ENCODE measurements at places on chromosomes 12 and 14.

DNA sequence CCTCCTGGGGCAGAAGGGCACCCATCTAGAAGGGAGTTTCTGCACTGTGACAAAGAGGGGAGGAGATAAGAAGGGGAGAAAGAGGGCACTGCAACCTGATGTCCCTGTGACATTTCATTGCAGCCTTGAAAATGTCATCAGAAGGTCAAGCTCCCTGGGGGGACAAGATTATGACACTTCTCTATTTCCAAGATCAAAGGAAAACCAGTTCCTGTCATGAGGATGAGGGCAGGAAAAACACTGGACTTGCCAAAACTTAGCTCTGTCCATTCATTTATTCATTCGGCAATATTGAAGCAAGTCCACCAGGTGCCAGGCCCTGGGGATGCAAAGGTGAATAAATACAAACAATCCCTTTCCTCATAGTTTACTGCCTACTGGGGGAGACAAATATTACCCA is 138.4 kb upstream of the CDKN3 start:
- DNase-seq: no peak

- DNase-seq: no peak
Observed at GRCh38 chr14:94636744-94637412, 24.7 kb downstream of the SERPINA3 start.

- DNase-seq: peak; percentile 32
Observed at GRCh38 chr14:23056956-23057756, at the start of gene CDH24. Gene CDH24 (minus strand): TSS chr14:23057520. CDS start chr14:23055733, 1,787 bp downstream.

DNA sequence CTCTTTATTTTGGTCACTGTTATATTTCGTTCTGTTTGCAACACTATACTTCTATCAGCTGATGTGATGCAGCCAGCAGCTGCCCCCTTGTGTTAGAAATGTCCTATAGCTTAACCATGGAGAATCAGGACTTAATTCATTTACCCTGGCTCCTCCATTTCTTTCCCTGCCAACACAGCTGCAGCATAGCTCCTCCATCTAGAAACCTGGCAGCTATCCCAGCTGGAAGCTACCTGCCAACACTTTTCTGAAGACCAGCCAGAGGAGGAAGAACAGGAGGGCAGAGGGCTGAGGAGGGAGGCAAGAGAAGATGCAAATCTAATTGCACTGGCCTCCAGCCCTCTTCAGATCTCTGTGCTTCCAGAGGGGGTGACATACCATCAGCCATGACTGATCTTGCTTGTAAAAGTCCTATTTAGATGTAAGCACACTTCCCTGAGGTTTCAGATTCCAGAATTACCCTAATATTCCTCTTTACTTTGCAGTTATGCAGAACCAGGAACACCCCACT is 156.8 kb upstream of the TMEM260 start:
- peak; percentile 45 for DNase-seq

DNA sequence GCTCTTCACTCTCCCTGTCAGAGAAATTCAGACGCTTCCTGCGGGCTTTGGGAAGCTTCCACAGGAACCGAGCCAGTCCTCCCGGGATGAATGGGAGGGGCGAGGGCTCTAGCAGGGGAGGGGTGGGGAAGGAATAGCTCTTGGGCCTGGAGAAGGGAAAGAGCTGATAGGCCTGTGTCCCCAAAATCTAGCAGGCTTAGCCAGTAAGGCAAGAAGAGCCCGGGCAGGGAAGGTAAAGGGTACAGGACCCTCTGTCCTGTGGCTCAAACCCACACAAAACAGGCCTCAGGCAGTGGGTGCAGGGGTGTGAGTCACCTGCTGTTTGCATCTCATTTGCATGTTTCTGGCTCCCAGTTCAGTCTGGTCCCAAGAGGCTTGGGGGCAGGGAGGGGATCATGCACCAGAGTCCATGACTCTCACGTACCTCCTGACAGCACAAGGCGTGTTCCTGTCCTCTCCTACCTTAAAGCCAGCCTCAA is 8.7 kb upstream of the SMUG1 start:
- DNase-seq: no peak

DNA sequence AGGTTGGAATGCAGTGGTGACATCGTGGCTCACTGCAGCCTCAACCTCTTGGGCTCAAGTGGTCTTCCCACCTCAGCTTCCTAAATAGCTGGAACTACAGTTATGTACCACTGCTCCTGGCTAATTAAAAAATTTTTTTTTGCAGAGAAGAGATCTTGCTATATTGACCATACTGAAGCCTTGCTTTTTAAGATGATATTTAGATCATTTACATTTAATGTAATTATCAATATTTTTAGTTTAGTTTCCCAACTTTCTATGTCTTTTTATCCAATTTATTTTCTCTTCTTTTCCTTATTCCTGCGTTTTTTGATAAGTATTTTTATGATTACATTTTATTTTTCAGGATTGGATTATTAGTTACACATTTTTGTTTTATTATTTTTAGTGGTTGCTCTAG is 340.1 kb downstream of the APAF1 start:
- no peak for DNase-seq

DNA sequence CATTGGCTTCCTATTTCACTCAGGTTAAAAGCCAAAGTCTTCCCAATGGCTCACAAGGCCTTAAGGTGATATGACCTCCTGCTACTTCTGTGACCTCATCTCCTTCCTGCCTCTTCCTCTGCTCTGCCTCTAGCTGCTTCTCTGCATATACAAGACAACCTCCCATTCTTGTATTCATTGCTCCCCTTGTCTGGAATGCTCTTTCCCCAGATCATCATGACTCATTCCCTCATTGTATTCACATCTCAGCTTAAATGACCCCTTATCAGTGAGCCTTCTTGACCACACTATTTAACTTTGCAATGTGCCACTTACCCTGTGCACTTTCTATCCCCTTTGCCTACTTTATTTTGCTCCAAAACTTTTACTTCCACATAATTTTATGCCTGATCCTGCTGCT is 90.2 kb downstream of the PPP1R12A start:
- DNase-seq: peak; percentile 23

GRCh38 chr12:56990648-56991318 is 15.6 kb downstream of the ZBTB39 start:
- no peak for DNase-seq

DNA sequence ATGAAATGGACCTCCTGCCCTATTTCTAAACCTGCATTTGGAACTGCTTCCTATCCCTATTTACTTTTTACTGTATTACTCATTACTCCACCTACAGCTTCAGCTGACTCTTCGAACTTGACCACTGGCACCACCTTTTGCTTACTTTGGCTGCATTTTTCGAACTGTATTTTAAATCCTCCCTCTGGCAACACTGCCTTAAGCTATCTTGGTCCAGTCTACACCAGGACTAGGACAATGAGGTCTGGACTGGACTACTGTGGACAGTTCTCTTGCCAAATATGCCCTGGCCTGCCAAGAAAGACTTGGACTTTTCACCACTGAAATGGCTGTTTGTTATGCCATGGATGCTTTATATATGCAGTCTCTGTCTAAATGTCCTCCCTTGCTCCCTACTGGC is 328.1 kb downstream of the BTG1 start:
- DNase-seq: no peak

DNA sequence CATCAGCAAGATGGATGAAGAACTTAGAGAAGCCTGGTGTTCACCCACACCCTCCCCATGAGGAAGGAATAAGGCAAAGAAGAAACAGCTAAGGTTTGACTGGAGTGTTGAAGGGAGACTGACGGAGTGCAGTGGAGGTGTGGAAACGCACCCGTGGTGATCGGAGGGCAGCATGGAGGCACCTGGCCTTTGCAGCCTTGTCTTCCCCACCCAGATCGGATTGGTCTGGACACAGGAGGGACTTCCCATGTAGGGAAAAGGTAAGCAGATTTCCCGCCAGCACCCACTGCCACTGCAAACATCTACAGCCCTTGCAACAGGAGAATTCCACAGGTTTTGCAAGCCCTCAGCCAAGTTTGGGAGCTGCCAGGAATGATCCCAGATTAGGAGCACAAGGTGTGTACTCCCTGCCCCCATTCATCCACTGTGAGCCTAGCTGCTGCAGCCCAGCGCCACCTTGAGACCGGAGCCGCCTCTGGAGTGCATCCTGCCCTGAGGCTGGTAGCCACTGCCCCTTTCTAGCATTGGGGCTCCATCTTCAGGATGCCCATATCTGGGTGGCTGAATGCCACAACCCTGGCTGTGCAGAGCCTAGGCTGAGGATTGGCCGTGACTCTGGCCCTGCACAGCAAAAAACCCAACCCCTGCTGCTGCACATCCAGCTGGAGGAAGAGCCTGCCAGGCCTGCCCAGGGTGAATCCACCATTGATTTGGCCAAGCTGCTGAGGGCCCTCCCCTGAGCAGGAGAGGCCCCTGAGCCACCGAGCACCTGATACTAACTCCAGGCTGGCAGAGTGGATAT is 411.1 kb downstream of the TMEM121 start:
- DNase-seq: no peak

GRCh38 chr14:74472601-74473000 is 20.5 kb downstream of the NPC2 start:
- DNase-seq: no peak

DNA sequence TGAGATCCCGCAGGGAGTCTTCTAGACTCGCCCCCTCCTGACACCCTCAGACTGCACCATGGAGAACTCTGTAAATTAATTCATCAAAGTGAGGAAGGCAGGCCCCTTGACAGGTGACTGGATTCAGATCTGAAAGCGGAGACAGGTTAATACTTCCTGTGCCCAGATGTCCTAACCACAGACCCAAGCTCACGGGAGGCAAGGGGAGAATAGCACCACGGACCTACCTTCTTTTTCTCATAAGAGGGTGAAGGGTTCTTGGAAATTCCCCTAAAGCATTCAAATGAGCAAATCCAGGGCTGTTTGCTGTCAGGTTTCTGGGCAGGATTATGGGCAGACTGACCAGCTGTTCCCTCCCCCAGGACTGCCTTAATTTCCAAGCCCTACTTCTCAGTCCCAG is 170.0 kb downstream of the ZFP36L1 start:
- no peak for DNase-seq

DNA sequence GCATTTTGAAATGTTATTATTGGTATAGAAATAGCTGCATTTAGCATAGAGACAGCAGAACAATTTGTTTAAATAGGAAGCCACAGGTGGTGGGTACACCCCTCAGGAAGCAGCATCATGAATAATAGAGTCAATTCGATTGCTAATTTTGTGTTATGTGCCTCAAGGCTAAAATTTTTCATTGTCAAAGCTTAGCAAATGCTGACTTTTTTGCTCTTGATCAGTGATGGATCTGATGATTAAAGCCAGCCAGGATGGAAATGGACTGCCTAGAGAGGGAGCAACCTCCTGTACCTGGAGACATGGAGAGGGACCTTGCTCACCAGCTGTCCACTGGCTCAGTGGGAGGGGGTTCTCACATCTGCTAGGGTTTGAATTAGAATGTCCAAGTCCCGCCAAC is 4.5 kb upstream of the KRT8 start:
- DNase-seq: no peak

GRCh38 chr12:19035536-19035935 is 94.0 kb upstream of the PLEKHA5 start:
- DNase-seq: no peak

GRCh38 chr14:51014086-51014485 is 69.8 kb upstream of the PYGL start:
- peak; percentile 32 for DNase-seq

GRCh38 chr14:78950649-78951048 is 780.5 kb downstream of the NRXN3 start:
- peak; percentile 7 for DNase-seq

GRCh38 chr14:76759589-76759988 is 1.7 kb upstream of the VASH1 start:
- no peak for DNase-seq

DNA sequence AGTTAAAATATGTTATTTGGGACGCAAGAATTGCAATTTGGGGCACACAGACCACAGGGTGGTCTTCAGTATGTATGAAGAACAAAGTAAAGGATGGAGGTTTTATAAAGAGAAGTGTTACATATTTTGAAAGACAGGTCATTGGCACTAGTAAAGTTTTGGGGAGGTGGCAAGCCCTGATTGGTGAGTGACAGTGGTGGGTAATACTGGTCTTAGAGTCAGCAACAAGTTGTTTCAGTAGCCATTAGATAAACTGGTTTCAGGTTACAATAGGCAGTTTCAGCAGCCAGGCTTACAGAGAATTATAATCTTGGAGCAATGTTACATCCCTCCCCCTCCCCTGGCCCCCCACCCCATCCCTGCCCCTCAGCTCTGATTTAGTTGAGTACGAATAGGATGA is 17.5 kb downstream of the MARK3 start:
- no peak for DNase-seq

DNA sequence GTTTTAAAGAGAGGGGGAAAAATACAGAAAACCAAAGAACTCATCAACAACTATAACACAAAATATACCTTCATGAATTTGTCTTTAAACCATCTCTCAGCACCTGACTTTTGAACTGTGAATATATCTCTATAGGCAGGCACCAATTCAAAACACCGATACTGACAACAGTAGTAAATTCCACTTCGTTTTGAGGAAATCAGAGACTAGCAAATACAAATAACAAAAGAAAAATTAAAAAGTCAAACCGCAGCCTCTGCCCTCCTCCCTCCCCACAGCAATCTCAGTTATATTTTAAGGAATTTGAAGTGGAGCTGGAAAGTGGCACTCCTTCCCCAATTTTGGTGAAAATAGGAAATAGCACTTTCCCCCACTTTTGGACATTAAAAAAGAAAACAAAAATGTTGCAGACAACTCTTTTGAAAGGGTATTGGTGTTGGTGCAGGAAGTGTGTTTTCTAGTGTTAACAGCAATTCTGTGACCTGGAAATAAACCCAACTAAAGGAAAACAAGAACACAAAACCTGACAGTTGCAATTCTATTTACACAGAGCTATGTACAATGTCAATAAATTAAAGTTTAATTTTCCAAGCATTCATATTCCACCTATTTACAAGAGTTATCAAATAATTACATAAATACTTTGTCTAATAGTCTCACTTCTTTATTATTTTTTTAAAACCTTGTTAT is 13.5 kb downstream of the TBX3 start:
- DNase-seq: no peak

GRCh38 chr12:109462868-109463692 is 14.0 kb downstream of the KCTD10 start:
- peak; percentile 99 for DNase-seq

GRCh38 chr12:124586756-124587155 is 19.3 kb upstream of the NCOR2 start:
- DNase-seq: no peak

DNA sequence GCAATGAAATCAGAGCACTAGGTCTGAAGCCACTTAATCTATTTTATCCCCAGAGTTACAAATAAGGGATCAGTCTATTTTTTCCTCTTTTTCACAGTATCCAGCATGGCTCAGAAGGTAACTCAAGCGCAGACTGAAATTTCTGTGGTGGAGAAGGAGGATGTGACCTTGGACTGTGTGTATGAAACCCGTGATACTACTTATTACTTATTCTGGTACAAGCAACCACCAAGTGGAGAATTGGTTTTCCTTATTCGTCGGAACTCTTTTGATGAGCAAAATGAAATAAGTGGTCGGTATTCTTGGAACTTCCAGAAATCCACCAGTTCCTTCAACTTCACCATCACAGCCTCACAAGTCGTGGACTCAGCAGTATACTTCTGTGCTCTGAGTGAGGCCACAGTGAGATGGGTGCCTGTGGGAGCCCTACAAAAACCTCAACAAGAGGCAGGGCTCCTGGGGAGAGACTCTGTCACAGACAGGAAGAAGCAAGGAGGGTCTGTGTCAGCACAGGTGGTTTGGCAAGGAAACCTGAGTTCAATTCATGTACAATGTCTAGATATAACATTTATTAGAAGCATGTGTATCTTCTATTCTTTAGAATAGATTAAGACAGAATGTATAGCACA is 334.3 kb upstream of the OR4E1 start:
- DNase-seq: no peak

- DNase-seq: no peak
Observed at GRCh38 chr14:105059925-105060565, 5.2 kb downstream of the GPR132 start.
